ENCODE measurements at places on chromosomes 1 and 21.

- no peak for DNase-seq
These were observed 5.8 kb upstream of the PEAR1 start for GRCh38 chr1:156887734-156888133.

DNA sequence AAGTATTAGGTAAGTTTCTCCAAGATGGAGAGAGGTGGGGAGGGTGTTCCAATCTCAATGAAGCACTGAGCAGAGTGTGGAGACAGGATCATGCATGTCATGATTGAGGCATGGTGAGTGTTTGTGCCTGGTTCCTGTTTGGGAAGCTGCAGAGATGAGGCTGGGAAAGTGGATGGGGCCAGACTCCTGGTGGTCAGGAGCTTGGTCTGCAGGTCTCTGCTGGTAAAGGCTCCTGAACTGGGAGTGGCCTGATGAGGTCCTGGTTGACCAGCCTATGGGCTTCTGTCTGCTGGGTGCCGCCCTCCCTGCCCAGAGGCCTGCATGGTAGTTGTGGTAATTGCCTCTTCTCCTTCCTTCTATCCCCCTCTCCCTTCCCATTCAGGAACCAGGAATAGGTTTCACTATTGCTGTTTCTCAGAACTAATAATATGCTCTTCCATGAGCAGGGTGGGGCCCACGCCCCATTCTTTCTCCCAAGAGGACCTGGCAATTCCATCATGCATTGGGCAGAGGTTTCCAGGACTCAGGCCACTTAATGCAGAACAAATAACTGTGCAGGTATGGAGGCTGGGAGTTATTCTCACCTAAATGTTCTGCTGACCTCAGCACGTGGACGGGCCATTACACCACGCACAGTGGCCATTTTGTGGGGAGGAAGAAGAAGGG, 24.5 kb downstream of the PROK1 start:
- no peak for DNase-seq

GRCh38 chr1:221394011-221394544, 347.8 kb downstream of the DUSP10 start:
- peak; percentile 92 for DNase-seq

DNA sequence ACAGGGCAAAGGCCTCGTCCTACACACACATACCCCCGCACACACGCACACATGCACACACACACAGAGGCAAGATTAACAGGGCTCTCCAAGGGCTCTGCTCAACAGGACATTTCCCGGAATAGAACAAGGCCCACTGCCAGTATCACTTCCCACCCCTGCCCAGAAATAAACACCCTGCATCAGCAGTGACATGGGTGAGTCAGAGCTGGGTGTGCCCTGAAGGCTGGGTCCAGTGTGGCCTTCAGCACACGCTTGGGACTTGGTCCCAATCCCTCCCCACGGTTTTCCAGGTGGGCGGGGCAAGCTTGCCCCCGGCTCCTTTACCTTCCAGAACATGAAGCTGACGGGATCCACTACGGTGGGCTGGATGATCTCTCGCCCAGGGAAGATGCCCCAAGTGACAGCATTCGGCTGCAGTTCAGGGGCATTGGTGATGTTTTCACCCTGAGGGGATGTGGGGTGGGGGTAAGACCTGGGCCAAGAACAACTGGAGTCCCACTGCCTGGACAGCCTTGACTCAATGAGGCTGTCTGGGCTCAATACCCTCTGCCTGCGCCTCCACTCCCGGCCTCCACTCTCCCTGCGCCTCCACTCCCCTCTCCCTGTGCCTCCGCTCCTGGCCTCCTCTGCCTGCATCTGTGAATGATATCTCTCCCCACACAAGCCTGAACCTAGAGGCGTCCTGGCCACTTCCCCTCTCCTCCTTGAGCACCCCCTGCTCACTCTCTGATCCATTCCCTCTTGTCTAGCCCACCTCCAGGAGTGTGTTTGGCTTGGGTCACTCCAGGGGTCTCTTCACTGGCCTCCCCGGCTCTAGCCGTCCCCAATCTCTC, 14.7 kb downstream of the MTHFR start:
- DNase-seq, result peak; percentile 95

DNA sequence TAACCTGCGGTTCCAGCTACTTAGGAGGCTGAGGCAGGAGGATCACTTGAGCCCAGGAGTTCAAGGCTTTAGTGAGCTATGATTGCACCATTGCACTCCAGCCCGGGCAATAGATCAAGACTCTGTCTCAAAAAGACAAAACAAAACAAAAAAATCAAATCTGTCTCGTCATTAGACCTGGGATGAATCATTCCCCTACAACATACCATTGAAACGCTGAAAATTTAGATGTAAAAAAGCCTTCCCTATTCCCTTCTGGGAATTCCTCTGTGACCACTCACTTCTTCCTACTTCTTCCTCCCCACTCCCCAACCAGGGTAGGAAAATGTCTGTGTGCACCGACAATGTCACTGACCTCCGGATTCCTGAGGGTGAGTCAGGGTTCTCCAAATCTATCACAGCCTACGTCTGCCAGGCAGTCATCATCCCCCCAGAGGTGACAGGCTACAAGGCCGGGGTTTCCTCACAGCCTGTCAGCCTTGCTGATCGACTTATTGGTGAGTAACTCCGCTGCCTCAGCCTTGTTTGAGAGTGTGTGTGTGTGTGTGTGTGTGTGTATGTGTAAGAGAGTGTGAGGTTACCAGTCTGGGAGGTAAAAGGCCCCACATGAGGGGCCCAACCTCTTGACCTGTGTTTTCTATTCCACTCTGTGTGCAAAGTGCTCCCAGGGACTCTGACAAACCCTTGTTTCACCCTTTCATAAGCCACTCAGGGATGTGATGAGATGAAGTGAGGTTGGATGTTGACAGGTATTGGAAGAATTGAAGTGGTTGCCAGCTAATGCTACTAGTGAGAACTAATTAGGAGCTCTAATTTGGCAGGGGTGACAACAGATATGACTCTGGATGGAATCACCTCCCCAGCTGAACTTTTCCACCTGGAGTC, 16.3 kb upstream of the SARS1 start:
- peak; percentile 100 for DNase-seq

DNA sequence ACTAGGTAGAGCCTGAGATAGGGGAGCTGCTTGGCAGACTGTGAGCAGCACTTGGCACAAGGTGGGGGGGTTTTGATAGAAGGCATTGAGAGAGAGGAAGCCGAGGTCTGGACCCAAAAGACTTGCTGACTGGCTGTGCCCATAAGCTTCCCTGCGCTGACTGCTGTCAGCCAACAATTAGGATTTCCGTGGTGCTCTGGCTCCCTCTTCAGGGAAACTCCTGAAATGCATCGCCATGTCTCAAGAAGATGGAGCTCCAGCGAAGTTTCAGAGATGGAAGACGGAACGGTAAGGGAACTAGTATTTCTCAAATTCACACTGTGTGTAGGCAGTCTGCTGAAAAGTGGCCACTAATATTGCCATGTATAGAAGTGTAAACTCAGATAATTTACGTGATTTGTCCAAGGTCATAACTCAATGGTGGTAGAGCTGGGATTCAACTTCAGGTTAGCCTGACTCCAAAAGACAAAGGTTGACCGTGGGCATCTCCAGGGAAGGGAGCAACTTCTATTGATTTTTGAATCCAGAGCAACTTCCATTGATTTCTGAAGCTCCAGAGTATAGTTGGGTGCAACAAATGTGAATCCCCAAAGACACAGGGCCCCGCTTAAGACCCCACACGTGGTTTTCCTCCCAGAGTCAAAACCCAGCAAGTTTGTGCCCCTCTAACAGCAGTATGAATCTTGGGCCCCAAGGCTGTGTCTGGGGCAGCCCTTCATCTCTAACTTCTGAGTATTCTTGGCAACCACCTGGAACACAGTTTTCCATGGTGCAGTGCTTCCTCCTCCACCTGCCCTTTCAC, 44.5 kb upstream of the CRNN start:
- peak; percentile 77 for DNase-seq

GRCh38 chr1:30893776-30894507, 14.6 kb downstream of the SDC3 start:
- no peak for DNase-seq

GRCh38 chr1:182050481-182051448, 10.7 kb downstream of the ZNF648 start:
- no peak for DNase-seq

- DNase-seq, result no peak
These were observed 71.3 kb downstream of the AHCTF1 start for GRCh38 chr1:246860401-246860800.

- DNase-seq, result no peak
These were observed 821 bp upstream of the KHDRBS1 start for GRCh38 chr1:32012709-32013385.

DNA sequence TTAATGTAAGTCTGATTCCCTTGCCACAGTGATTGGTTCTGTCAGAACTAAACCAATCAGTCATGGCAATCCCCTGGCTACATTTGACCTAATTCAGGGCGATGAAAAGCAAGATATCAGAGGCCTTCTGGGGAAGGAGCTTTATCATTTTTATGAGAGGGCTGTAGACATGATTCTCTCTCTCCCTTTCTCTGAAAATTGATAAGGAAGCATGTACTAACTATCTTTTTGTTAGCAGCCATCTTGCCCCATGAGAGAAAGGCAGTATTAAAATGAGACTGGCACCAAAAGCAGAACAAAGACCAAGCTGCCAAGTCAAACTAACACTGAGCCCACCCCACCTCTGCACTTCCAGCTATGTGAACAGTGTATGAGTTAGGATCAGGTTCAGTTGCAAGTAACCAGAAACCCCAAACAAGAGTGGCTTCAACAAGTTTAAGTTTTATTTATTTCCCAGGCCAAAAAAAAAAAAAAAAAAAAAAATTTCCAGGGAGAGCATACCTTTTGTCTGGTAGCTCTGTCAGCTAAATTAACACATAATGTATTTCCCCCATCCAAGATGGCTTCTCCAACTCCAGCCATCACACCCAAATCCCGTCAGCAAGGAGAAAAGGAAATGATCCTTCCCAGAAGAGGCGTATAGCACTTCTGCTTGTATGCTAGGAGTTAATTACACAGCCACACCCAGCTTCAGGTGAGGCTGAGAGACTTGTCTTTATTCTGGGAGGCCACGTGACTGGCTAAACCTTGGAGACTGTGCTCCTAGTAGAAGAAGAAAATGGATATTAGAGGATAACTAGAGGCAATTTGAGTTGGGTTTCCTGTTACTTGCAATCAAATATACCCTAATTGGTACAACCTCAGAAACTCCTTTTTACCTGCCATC, 105.8 kb upstream of the RALGPS2 start:
- DNase-seq, result no peak

DNA sequence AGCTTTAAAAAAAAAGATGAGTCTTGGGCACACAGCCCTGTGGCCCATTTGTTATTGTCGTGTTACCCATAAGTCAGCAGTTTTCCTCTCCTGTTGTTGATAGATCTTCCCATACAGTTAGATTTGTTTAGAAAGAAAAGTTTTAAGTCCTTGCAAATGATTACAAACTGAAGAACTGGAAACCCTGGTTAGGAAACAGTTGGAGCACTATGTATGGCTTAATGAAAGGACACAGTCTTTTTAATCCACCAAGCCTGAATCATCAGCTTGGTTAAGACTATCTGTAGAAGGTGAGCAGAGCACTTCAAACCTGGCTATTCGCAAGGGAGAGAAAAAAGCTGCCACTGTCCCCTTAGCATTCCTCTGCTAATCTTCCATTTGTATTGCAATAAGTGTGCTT, 241.0 kb downstream of the DISC1 start:
- no peak for DNase-seq

Data from EH (cell line).